ENCODE measurements at places on chromosomes 1 and 21. TPM values are rescaled to one million over a fixed set of nuclear protein-coding genes. Genes with fewer than 3 reads are reported as not detected.
A peak's percentile ranks its signal among the peaks of the same experiment; 100 is the strongest.

Gene PTGFR
- total RNA-seq: not detected

Gene CATSPERE
- 0.38 TPM for total RNA-seq

Gene RHD
- not detected for total RNA-seq

Gene TEKT2
- not detected for total RNA-seq

Gene DCAF8
- 86.9 TPM for total RNA-seq

Gene GJC2
- 1.1 TPM for total RNA-seq

Gene NBPF26
- total RNA-seq: 19.3 TPM

Gene IFI44
- 40.8 TPM for total RNA-seq

Gene PLA2G2D
- not detected for total RNA-seq

Gene LMX1A
- not detected for total RNA-seq

Gene F5
- 39.7 TPM for total RNA-seq

Gene RXFP4
- total RNA-seq: not detected

Gene TENT5C
- 4.2 TPM for total RNA-seq

Gene TSPAN1
- 0.28 TPM for total RNA-seq

Gene ERG
- total RNA-seq: not detected

Gene DOCK7
- 13.9 TPM for total RNA-seq

DNA sequence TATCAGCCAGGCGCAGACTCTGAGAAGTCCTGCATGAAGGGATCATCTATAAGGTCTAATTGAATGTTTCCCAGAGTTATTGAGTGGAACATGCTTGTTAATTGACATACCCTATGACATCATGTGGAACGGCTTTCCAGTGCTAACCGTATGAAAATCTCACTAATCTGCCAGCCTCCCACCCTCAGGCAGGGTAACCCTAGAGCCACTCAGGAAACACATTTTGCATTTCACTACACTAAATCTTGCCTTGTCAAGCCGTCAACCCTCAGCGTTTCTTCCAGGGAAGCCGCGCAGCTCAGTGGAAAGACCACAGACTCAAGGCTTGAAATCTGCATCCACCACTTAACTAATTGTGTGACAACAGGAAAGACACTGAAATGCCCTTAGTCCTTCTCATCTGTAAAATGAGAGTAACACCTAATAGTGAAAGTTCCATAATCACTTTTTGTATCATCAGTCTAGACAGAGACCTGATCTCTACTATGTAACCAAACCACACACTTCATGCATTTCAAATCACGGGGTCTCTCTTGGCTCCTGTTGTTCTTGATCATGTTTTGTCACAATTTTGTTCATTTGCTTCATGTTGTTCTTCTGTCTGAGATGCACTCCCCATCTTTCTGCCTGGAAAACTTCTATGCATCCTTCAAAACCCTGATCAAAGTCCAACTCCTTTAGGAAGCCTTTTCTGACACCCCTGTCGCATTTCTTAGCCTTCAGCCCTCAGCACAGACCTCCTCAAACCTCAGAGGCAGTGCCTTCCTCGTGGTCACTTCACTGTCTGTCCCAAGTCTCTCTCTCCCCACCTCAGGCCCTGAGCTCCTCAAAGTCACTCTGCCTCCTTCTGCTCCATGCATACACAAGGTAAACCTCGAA, 246.5 kb downstream of the TOMM20 start:
- peak; percentile 42 for DNase-seq

GRCh38 chr1:235275223-235275622, 52.8 kb downstream of the ARID4B start:
- DNase-seq: no peak

DNA sequence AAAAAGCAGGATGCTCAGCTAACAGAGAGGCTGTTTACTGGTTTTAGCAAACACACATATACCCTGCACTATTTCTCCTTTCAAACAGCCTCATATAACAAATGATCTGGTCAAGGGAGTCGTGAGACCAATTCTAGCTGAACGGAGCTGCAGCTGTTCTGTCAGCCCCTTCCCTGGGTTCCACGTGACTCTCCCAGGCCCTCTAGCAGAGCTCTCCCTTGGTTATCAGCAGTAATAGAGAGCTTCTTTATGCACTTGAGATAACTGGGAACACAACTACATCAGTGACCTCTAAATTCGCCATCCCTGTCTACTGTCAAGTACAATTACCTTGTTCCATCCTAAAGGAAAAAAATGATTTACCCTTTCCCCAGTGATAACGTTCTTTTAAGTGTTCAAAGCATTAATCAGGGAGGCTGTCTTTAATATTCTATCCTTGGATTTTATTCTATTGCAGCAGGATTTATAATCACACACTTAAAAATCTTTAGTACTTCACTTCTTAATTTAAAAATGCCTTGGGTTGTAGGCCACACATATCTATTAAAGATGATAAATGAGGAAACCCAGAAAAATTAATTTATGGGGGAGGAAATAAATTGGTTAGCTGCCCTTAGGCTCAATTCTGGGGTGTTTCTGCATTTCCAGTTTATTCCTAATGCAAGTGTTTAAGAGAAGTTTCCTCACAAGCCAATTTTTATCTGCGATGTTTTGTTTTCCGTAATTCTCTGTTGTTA, 28.2 kb downstream of the PTGER3 start:
- no peak for DNase-seq

DNA sequence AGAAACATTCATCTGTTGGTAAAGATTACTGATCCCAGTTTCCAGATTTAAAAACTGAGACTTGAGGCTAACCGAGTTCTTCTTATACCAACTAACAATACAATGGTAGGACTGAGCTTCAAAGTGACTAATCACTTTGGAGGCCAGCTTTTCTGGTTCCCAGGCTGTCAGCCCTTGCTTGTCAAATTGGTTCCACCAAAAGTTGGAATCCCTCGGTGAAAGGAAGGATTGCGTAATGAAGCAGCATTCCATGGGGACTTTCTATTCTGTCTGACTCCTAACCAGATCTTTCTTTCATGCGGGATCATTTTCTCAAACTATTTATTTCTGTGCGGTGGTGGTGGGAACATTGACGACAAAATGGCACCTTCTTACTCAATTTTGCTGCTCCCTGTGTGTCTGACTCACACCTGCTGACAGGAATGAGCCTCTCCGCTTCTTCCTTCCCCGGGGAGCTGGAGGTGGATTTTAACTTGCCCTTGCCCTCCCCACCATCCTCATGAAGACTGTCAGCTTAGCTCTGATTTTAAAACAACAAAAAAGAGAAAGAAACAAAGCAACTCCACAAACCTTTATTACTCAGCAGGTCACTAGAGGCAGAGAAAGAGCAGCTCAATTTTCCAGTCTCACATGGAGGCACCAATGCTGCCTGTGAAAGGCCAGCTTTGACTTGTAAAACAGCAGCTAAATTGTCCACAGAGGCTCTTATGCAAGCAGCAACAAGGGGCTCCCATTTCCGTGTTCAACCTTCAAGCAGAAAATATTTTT, 32.9 kb upstream of the RASAL2 start:
- DNase-seq: no peak

GRCh38 chr1:16243936-16244649, 7.1 kb upstream of the CPLANE2 start:
- peak; percentile 66 for DNase-seq

DNA sequence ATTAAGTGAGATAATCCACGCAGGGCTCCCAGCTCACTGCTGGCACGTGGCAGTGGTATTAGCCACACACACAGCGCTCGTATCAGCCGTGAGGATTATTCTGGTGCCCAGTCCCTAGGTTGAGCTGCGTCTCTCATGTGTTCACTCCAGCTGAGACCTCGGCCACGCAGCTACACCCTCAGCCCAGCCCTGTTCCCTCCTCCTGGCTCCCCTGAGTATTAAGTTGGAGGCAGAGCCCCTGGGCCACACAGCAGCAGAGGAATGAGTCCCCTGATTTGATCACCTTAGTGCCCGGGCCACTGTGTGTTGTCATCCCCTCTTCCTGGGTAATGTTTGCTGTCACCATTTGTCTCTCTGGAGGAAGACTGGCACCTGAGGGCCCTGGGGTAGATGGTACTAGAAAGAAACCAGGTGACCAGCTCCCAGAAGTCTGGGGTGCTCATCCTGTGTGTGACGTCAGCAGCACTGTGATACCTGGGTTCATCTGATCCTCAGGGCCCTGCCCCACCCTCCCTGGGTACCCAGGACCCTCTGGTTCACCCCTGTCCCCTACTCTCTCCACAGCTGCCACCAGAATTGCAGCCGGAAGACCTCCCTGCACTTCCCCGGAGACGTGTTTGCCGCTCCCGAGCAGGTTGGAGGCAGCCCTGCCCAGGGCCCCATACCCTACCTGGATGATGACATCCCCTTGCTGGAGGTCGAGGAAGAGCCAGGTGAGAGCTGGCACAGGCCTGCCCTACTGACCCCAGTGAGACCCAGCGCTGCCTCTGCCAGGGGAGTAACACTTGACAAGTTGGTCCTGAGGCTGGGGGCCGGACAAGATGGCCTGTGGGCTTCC, 40.1 kb downstream of the DISP3 start:
- DNase-seq: no peak

DNA sequence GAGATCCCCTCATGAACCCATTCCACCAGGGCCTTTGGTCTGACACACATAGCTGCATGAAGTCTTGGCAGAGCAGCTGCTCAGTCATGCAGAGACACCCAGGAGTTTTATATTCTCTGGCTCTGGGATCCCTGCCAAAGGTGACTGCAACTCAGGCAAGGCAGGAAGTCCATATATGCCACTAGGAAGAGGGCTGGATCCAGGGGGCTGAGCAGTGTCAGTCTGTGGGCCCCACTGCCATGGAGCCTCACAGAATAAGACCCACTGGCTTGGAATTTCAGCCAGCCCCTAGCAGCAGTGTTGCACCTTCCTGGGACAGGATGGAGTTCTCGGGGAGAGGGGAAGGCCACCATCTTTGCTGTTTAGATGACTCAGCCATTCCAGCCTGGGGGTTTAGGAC, 199.7 kb downstream of the TBX15 start:
- DNase-seq: no peak

GRCh38 chr1:169427081-169427641, at the start of gene CCDC181:
TSS of gene CCDC181 (minus strand) at chr1:169427474. CDS start at chr1:169424927, 2,547 bp downstream.
- DNase-seq: peak; percentile 69

DNA sequence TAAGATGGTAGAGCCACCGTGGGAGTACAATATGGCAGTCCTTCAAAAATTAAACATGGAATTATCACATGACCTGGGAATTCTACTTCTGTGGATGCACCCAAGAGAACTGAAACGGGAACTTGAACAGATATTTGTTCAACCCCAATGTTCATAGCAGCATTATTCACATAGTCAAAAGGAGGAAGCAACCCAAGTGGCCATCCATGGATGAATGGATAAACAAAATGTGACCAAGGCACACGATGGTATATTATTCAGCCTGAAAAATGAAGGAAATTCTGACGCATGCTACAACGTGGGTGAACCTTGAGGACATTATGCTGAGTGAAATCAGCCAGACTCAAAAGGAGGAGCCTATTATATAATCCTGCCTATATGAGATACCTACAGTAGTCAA, 22.8 kb upstream of the LAPTM5 start:
- DNase-seq: no peak

GRCh38 chr1:89483010-89483756, 41.4 kb upstream of the LRRC8B start:
- peak; percentile 57 for DNase-seq

GRCh38 chr1:113021430-113022085, 51.4 kb upstream of the LRIG2 start:
- no peak for DNase-seq

GRCh38 chr1:51346086-51346942, 16.0 kb upstream of the TTC39A start:
- DNase-seq: no peak

DNA sequence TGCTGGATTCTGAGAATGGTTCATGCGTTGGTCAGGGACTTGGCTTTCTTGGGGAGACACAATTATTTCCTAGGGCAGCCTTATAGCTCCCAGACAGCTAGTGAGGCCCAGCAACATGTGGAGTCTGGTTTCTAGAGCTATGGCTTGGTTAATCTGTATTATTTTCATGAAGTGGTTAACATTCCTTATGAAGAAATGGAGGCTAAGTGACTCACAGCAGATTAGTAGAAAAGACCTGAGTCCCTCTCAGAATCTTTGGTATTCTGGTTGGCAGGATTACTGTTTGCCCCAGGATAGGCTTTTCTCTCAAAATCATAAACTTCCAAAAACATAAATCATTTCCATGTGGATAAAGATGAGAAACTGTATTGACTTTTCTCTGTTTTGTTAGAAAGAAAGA, 42.3 kb downstream of the DUSP10 start:
- no peak for DNase-seq

GRCh38 chr21:42806509-42807140, 72.7 kb downstream of the WDR4 start:
- DNase-seq: no peak

DNA sequence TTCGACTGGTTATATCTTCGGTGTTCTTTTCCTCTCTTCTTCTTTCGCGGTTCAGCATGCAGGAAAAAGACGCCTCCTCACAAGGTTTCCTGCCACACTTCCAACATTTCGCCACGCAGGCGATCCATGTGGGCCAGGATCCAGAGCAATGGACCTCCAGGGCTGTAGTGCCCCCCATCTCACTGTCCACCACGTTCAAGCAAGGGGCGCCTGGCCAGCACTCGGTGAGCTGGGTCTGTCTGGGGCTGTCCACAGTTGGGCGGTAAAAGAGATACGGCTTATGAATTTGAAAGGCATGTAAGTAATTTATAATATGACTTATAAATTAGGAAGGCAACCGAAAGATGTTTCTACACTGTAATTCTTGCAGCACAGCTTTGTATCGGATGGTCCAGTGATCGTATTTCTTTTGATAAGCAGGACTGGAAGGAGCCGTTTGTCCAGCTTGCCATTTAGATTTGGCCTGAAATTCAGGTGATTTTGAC, 334 bp downstream of the CTH start:
- DNase-seq: no peak

- no peak for DNase-seq
Observed at GRCh38 chr1:121525355-121525754, 340.6 kb downstream of the SRGAP2C start.

DNA sequence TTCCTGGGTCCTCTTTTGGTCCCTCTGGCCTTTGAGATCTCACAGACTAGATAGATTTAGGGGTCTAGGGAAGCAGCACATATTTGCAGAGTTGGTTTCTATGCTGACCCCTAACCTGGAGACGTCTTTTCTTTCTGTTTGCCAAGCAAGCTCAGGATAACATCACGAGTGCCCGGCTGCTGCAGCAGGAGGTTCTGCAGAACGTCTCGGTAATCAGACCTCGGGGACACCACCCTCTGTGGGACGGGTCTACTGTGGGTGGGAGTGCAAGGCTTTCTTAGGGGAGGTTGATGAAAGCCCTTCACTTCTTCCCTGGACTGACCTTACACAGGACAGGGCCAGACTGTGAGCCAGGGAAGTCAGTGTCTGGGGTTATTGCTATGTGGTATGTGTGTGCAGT, 2.9 kb downstream of the IL24 start:
- DNase-seq: no peak

DNA sequence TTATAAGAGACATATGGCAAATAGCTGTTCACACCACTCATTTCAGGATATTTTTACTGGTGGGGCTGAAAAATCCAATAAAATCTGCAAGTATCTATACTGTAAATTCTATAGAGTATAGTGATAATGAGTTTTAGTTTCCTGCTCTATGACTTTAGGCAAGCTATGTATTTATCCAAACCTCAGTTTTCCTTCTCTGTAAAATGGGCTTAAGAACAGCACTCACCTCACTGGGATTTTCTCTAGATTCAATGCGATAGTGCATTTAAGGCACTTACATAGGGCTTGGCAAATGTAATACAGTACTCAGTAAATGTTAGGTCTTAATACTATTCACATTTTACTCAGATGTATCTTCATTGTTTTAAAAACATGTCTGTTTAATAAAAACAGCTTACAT, 168.7 kb downstream of the ATG4C start:
- no peak for DNase-seq

- no peak for DNase-seq
Observed at GRCh38 chr1:28073867-28074266, 14.5 kb downstream of the EYA3 start.

- DNase-seq: no peak
Observed at GRCh38 chr1:112798292-112798691, 83.2 kb upstream of the PPM1J start.
